NCI-H1048 (cell line): ENCODE measurements at places on chromosomes 7 and 10.

DNA sequence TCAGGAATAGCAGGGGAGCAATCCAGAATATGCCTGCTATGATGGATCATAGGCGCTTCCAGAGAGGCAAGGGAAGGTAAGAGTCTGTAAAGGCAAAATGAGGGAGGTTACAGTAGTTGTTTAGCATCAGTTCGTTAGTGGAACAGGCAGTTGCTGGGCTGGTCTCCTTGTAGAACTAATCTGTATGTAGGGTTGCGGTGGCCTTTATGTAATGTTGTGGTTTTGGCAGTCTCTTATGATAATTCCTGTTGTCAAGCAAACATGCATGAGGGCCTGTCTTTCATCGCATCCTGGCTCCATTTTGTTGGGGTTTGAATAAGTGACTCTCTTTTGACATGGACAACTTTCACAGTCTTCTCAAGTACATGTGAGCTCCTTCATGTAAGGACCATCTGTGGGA, 427.8 kb upstream of the LRGUK start:
- no peak for DNase-seq

GRCh38 chr10:77877441-77878344, 48.9 kb downstream of the DLG5 start:
- DNase-seq: no peak

DNA sequence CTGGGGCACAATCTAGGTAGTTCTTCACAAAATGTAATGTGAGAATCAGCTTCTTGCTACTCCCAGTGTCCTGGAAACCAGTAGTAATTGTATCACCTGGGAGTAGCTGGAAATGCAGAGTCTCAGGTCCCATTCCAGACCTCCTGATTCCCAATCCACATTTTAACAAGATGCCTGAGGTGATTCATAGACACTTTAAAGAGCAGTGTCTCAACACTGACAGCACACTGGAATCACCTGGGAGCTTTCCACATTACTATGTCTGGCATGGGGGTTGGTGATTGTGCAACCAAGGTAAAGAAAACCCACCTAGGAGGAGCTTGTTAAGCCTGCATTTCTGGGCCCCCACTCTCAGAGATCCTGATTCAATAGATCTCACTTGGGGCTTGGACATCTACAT, 11.1 kb downstream of the DPY19L1 start:
- no peak for DNase-seq

DNA sequence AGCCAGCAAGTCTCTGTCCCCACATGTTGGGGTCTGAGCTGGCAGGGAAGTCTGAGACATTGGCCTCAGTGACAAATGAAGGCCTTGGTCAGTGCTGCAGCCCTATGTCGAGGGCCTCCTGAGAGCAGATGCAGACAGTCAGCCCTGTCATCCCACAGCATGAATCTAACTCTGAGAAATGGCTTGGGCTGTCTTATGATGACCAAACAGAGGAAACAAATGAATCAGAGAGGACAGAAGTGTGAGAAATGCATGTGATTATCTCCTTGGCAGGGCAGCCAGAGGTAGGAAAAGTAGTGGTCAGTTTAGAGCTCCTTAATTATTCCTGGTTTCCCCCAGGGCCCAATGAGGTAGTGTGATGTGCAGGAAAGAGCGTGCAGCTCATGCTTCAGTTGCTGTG, 287.6 kb downstream of the SORCS3 start:
- DNase-seq: no peak

- no peak for DNase-seq
Measured at GRCh38 chr10:60834401-60834800, 56.1 kb downstream of the CDK1 start.

DNA sequence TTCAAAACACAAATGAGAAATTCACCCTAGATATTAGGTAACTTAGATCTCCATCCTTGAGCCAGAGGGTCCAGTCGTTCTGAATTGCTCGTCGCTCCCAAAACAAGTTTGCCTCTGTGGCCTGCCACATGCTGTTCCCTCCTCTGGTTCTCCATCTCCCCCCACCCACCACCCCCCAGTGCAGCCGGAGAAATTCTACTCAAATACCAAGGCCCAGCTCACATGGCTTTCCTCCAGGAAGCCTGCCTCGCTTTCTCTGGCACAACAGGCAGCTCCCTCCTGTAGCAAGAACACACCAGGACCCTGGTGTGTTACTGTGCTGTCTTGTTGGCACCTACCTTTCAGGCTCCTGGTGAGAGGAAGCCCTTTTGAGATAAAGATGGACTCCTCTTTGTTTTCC, 52.7 kb upstream of the C10orf90 start:
- no peak for DNase-seq

DNA sequence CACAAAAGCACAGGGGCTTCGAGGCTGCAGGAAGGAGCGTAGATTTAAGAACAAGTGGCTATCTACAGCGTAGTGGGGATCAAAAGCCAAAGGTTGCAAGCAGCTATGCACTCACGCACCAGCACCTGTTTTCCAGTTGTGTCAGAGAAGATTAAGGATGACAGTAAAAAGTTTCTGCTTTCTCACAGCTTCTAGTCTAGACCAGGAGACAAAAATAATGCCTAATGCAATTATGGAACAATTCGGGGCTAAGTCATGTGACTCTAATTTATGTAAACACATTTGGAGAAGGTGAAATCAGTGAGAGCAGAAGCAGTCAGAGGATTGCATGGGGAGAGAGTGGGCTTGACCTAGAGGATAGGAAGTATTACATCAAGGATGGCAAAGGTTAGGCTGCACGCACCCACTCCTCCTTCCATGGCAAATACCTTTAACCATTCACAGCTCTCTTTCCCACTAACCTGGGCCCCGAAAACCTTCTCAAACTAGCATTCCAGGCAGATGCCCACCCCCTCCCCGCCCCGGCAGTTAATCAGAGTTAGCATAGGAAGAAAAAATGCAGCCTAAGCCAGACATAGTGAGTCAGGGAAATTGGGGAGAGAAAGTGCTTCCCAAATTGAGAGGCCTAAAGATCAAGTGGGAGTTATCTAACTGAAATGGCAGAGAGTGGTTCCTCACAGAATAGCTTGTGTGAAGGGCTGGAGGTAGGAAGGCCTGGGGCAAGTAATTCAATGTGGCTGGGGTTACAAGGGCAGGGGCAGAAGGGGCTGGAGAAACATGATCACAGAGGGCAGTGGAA, 48.2 kb upstream of the GPAM start:
- DNase-seq: no peak

DNA sequence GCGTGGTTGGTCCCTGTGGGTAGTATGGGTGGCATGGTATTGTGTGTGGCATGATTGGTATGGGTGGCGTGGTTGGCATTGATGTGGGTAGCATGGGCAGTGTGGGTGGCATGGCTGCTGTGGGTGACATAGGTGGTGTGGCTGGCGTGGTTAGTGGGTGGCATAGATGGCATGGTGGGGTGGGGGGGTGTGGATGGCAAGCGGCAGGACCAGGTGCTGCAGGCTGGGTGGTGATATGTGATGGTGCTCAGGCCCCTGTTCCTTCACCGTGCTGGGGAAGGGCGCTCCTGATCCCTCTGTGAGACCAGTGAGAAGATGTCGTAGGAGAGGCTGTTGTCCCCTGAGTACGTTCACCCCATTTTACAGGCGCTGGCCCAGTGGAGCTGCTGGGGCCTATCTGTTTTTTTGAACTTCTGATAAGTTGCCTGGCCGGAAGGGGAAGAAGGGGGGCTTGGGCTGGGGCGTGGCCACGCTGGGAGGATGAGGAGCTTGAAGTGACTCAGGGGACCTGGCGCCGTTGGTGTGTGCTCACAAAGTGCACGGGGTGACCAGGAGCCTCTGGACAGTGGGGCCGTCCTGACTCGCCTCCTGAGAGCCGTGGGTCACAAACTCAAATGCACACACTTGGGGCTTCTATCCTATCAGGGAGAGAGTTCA, 17.5 kb downstream of the INPP5A start:
- no peak for DNase-seq

DNA sequence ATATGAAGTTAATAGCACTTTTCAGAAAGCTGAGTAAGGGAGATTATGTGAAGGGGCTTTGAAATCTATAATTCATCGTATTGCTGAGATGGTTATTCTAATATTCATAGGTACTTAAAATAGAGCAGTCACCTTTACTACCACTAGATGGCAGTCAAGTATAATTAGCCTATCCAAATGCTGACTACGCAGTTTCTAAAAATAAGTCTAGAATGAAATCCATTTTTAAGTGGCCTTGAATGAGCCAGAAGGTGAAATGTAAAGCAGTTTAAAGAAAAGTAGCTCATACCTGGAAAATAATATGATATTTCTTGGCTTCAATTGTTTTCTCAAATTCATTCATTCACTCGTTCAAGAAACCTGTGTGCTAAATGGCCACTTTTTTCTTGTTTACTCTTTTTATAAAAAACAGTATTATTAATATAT, 1277.1 kb downstream of the GATA3 start:
- DNase-seq: no peak

DNA sequence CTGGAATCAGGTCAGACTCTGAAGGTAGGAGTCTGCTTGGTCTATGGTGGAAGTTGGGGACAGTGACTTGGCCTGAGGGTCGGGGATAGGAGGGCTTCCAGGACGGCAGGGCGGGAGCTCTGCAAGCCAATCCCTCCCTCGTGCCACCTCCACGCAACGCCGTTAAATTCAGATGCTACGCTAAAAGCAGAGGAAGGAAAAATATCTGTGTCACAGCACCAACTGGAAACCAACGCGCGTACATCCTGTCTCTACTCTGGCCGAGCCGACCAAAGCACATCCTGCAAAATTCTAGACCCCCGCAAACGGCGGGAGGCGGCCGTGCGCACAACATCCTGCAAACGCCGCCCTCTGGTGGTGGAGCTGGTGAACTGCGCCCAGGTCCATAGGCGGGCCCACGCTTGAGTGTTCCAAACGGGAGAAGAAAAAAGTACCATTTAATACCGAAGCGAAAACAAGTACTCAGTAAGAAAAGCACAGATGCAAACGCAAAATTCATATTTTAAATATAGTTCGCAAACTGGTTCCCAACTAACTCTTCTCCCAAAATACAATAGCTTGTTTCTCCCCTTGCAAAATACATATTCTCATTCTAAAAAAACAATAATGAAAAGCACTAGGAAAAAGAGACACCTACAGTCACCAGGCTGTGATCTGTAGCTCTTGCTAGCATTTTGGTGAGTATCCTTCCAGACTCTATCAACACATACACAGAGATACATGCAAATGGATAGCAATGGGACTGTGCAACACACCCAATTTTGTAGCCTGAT, 45.7 kb upstream of the HSPA12A start:
- DNase-seq: peak; percentile 27

DNA sequence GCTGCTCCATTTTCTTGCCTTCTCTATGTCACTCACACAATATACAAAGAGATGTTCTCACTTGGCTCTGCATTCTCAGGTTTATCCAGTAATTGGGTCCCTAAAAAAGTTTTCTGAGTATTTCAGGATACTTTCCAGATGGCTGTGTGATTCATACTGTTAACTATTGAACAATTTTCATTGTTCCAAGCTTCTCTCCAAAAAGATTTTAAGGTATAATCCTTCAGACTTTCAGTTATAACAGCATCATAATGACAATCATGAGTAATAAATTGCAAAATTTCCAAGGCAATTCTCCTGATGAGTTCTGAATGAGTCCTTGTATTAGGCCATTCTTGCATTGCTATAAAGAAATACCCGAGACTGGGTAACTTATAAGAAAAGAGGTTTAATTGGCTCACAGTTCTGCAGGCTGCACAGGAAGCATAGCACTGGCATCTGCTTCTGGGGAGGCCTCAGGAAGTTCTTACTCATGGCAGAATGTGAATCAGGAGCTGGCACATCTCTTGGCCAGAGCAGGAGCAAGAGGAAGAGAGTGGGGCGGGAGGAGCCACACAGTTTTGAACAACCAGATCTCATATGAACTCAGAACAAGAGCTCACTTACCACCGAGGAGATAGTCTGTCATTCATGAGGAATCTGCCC, 148.1 kb downstream of the SLC16A9 start:
- DNase-seq: no peak

- no peak for DNase-seq
Measured at GRCh38 chr7:141452911-141453310, 98.3 kb upstream of the AGK start.

DNA sequence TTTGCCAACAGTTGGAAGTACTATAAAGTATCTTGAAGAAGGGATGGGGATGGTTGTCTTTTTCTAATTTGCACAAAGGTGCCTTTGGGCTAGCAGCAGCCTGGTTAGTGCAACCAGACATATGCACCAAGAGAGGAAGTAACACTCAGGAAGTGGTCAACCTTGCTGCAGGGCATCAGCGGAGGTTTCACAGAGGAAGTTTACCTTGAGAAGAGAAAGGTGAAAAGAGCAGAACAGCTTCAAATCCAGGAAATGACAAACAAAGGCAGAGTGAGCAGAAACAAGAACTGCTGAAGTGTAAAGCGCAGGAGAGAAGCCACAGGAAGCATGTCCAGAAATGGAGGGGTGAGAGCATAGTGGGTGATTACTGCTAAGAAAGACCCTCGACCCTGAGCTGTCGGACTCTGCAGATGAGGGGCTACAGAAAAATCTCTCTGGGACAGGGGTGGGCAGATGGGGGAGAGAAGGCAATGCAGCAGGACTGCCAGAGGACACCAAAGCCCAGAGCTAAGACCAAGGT, 66.9 kb downstream of the STK17A start:
- no peak for DNase-seq

DNA sequence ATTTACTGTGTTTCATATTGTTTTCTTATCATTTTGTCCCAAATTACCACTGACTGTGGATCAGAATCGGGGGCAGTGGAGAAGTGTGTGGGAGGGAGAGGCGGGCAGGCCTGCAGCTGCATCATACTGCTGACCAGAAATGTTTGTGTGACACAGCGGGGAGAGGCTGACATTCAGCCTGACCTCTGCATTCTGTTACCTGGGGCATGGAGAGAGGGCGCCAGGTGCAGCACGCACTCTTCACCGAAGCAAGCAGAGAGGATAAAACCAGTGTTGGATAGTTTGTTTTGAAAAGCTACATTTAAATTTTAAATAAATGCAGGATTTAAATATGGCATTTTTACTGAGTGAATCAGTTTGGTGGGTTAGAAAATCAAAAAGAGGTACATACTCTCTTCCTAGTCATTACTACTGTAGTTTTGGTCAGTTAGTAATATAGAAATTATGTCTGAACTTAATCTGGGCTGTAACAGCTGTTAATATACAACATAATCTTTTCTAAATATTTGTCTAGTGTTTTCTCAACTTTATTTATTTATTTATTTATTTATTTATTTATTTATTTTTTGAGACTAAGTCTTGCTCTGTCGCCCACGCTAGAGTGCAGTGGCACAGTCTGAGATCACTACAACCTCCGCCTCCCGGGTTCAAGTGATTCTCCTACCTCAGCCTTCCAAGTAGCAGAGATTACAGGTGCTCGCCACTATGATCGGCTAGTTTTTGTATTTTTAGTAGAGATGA, 8.8 kb upstream of the STMP1 start:
- no peak for DNase-seq

GRCh38 chr7:44385434-44386138, 60.2 kb upstream of the CAMK2B start:
- DNase-seq: no peak

- no peak for DNase-seq
Measured at GRCh38 chr10:64576497-64576896, 1055.3 kb downstream of the REEP3 start.
